ENCODE measurements at places on chromosomes 12 and 14. TPM values are rescaled to one million over a fixed set of nuclear protein-coding genes. Genes with fewer than 3 reads are reported as not detected.

The POTEG gene
- total RNA-seq: not detected

The CHURC1 gene
- total RNA-seq: 58.7 TPM

The NKX2-1 gene
- total RNA-seq: 0.26 TPM

The MIS18BP1 gene
- total RNA-seq: 18.2 TPM

The FZD10 gene
- total RNA-seq: 1.1 TPM

The SELPLG gene
- total RNA-seq: 22.4 TPM

The EPYC gene
- total RNA-seq: not detected

The PHLDA1 gene
- 5.2 TPM for total RNA-seq

GRCh38 chr12:64181430-64182291 is 40.4 kb downstream of the KICS2 start:
- peak; percentile 59 for DNase-seq

DNA sequence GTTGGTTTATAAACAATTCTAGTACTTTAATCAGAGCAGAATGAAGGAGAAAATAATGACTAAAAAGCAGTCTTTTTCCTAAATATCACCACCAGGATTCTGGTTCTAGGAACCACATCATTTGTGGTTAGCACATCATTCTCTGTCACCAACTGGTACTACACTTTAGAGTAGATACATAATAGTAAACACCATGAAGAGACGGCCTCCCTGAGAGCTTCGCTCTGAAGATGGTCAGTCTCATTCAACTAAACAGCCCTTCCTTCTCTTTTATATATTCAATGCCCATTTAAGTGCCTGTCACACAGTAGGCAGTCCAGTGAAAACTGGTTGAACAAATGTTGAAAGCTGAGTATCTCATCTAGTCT is 10.9 kb downstream of the SLC38A2 start:
- no peak for DNase-seq

GRCh38 chr12:104959335-104959841 is 1.3 kb upstream of the SLC41A2 start:
- DNase-seq: peak; percentile 31

- no peak for DNase-seq
These were observed 29.3 kb upstream of the ATF1 start for GRCh38 chr12:50734409-50735263.

DNA sequence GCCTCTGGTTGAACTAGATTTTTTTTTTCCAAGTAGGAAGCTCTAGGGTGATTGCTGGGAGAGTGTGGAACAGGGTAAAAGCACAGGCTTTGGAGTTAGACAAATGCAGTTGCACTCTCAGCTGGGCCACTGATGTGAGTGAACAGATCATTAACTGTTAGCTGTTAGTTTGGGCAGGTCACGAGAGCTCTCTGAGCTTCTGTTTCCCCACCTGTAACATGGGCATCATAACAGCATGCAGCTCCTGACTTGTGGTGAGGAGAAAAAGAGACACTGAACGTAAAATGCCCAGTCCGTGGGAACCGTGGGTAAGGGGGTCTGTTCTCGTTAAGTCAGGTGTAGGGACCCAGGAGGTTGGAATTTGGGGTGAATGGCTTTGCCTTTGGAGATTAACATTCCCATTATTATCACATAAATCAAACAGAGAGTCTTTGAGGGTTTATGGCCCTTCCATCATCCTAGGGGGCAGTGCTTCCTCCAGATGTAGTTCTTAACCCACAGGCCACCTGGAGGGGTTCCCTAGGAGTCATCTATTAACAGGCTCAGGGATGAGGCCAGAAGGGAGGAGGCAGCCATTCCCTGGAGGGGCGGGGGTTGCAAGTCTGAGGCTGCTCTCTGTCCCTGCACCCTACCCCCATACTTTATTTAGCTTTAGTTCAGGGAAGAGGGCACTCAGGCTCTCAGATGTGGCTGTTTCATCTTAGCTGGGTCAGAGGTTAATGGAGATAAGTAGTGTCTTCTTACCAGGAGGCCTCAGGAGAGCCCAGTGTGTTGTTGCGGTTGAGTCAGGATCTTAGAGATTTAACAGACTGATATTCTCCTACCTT is 135.2 kb downstream of the DACT1 start:
- DNase-seq: no peak

DNA sequence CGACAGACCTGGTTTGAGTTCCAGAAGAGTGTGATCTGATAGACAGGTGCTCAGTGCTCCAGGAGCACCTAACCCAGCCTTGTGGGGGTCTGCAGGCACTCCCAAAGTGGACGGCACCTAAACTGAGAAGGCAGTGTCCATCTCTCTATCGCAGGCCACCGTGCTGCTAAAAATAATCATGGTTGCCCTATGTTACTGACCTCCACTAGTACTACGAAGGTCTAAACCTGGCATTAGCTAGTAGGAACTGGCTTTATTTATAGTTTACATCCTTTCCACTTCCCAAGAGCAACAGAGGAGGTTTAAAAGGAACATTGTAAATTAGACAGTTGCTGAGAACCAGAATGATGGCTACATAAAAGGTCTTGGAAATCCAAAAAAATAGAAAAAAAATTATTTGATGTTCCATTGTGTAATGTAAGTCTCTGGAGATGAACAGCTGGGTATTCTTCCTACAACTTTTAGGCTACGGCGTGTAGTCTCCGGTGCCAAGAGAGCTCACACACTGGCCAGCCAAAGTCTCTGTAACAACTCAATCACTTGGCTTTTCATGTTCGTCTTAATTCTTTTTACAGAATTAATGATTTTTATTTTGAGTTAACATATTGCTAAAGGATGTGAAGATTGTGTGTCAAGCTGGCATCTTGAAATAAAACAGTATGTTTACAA is 27.3 kb downstream of the PPFIBP1 start:
- no peak for DNase-seq

DNA sequence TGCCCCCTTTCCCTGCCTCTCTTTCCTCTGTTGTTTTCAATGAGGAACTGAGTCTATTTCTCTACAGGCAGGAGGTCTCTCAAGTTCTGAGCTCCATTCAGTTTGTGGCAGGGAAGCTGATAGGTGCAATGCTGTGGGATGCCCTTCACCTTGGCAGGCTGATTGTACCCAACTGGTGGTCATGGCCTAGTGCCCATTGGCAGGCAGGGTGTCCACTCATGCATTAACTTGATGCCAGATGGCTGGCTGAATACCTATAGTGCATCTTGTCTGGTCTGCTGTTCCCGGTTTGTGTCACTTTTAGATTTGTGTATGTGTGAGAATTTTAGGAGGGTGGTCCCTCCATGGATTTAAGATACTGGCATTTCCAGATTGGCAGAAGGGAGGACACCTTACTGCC is 20.0 kb upstream of the ITGA5 start:
- no peak for DNase-seq

DNA sequence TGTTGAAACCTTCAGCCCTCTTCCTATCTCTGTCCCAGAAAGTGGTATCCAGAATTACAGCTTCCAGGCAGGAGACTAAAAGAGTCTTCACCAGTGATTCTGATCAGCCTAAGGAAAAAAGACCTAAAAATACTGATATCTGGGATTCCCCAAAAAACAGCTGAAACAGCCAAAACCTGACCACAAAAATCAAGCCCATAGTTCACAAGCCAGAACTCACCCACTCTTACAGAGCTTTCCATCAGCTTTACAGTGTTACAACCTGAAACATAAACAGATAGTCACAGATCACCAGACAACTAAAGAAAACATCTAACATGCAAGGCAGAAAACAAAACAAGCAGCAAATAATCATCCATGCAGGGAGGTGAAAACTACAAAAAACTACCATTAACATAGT is 26.0 kb upstream of the TSPAN8 start:
- no peak for DNase-seq

DNA sequence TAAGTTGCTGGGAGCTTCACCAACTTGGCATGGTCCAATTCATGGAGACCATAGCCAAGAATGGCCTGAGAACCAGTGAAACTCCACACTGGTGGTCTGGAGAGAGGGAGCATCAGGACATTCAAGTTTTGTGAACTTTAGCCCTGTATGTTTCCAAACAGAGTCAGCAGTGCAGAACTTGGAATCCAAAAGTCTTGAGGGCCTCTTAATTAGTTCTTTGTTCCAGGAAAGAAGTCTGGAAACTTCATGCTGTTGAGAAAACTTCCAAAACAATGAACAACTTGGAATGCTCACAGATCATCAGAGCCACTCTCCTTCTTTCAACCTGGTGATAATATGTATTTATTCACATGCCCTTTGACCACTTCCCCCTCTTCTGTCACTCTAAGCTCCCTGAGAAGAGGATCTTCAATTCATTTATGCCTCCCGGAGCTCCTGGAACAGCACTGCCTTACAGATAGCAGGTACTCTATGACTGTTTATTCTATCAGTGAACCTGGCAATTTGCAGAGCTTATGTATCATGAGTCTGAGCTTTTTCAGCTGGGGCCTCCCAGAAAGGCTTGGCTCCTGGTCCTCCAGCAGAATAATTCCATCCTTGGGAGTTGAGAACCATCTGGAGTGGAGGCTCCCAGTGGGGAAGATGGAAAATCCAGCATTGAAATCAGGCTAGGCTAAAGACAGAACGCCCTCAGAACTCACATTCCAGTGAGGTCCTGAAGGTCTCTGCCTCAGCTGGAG is 191.4 kb downstream of the KTN1 start:
- no peak for DNase-seq

DNA sequence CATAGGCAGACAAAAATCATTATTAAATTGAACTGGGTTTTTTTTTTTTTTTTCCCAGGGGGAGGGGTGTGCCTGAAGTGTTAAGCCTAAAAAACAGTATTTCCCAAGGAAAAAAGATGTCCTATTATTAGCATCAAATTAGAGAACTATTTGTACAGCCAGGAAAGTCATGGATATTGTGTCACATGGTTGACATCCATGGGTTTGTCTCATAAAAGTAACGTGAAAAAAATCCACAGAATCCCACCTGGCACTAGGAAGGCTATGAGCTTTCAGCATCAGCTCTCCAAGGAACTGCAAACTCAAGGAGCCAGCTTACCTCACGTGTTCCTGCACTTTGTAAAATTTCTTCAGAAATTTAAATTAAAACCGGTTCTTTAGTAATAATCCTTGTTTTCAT is 69.1 kb upstream of the EGLN3 start:
- no peak for DNase-seq

DNA sequence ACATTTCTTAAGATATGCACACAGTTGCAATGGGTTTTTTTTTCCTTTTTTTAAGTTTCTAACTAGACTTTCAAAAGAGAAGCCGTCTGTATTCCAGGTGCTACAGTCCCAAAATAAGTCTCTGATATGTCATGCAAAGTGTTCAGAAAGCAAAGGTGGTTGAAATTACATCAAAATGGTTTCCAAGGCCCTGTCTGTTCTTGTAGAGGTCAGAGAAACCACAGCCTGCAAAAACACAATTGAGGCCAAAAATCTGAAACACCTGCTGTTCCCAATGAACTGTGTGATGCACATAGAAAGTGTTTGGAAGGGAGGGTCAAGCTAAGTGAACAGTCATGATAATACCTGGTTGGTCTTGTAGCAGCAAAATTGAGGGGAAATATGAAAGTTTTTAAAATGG is 91.0 kb downstream of the VRK1 start:
- DNase-seq: no peak

- no peak for DNase-seq
These were observed 19.9 kb downstream of the DAAM1 start for GRCh38 chr14:59208224-59208814.

GRCh38 chr12:8108808-8109398 is 14.5 kb upstream of the CLEC4A start:
- DNase-seq: peak; percentile 82

- DNase-seq: no peak
These were observed 7.5 kb downstream of the MAP3K9 start for GRCh38 chr14:70801836-70802235.

- DNase-seq: no peak
These were observed 12.8 kb upstream of the NR4A1 start for GRCh38 chr12:52038447-52038846.

DNA sequence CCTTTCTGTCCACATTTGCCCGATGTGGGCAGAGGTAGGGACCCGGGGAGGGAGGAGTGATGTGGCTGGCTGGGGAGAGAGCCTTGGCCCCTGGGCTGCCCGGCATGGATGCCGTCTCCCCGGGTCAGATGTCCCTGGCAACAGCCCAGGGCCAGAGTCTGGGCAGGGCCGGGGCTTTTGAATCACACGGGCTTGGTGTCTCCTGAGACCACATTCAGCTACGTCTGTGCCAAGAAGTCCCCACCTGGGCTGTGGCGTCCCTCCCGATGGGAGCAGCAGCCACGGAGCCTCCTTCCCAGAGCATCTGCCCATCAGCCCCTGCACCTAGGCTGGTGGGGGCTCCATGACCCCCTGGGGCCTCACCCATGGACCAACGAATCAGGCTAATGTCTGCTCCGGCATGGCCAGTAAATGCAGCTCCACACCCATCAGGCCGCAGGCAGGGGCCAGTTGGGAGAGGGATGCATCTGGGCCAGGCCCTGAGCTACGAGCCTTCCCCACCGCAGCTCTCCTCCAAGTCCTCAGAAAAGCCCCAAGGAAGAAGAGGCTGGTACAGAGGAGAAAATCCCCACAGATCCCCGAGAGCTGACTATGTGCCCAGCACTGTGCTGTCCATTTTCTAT is 109.4 kb downstream of the RFLNA start:
- DNase-seq: no peak

GRCh38 chr12:31324845-31325523 is 966 bp downstream of the SINHCAF start:
- peak; percentile 52 for DNase-seq

DNA sequence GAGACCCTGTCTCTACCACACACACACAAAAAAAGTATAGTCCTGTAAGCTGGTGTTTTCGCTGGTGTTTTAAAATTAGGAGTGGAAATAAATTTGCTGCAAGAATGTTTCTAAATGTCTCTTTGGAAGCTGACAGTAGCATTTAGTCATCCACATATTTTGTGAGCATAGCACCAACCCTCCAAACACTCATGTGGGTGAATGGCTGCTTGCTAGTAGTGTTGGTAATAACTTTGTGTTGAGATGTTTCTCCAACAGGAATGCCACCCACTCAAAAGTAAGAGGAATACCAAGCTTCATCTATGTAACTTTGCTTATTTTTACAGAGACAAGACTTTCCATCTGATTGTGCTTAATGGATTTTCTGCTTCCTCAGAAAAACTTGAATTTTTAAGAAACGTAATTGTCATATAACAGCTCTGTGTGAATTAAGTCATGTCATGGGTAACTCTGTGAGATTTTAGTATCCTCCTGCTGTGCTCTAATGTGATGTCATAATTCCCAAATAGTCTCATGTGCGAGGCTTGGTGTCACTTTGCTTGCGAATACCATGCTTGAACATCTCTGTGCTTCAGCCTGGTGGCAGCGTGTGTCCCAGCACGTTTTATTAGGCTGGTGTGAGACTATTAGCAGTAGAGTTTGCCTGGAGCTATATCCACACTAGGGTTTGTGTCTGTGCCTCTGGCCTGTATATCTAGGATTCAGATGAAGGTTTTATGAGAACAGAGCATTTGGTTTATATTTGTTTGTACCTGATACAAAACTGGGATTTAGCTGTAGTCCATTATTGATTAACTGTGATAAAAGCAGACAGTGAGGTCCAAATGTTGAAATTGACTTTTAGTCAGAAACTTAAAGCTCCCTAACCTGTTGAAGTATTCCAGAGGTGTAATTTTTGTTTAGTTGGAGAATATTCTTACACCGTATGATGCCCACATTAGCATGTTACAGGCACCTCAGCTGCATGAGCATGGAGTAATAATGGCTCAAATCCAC is 80.5 kb downstream of the FBXW8 start:
- DNase-seq: no peak

GRCh38 chr12:46433829-46434228 is 61.3 kb upstream of the SLC38A2 start:
- DNase-seq: no peak

- DNase-seq: no peak
These were observed 163.3 kb downstream of the PAWR start for GRCh38 chr12:79527473-79527872.
